ENCODE measurements at places on chromosomes 1 and 21.

DNA sequence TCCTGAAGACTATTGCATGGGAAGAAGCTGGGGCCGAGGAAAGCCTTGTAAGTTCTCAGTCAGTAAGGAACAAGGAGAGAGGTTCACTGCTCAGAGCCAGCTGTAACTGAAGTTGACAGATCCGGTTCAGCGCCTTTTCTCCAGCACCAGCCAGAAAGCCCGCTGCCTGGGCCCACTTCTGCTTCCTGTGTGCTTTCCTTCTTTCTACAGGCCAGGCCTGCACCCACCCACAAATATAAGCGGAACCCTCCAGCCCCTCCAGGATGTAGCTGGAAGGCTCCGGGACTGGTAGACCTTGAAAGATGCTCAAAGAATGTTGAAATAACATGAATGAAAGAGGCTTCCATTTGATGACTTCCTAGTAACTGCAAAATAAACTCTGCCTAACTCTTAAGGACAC, 38.8 kb downstream of the PARP1 start:
- DNase-seq = no peak

- peak; percentile 80 for DNase-seq
These were observed 4.1 kb upstream of the TFAP2E start for GRCh38 chr1:35568975-35569395.

DNA sequence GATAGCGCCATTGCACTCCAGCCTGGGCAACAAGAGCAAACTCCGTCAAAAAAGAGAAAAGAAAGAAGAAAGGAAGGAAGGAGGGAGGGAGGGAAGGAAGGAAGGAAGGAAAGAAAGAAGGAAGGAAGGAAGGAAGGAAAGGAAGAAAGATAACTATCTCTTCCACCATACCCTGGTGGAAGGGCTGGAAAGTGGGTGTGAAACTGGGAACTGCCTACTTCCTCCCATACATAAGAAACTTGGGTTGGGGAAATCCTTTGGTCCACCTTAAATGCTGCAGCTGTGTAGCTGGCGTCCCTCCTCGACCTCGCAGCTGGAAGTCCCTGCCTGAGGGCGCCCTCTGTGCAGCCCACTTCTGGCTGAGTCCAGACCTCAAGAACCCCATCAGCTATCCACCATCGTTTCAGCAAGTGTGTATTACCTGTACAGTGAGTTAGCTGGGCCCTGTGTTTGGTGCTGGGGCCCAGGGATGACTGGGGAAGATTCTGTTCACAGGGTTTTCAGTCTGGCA, 4.6 kb upstream of the FAM167B start:
- DNase-seq = no peak

DNA sequence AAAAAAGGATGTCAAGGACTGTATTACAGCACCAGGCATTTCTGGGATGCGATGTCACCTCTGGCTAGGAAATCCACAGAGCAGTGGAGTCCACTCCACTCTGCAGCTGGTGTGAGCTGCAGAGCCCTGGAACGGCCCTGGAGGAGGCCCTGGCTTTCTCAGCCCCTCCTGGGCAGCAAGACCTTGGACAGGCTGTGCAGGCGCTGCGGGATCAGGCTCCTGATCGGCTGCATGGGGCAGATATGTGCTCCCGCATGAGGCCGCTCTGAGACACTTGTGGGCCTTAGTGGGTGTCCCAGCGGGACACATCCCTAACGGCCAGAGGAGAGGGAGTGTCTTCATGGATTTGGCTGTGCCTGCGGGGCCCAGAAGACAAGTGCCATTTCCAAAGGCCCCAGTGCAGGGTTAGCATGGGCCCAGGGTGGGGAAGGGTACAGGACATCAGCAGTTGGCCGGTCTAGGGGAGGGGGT, 6.2 kb downstream of the DNMT3L start:
- DNase-seq = peak; percentile 18

DNA sequence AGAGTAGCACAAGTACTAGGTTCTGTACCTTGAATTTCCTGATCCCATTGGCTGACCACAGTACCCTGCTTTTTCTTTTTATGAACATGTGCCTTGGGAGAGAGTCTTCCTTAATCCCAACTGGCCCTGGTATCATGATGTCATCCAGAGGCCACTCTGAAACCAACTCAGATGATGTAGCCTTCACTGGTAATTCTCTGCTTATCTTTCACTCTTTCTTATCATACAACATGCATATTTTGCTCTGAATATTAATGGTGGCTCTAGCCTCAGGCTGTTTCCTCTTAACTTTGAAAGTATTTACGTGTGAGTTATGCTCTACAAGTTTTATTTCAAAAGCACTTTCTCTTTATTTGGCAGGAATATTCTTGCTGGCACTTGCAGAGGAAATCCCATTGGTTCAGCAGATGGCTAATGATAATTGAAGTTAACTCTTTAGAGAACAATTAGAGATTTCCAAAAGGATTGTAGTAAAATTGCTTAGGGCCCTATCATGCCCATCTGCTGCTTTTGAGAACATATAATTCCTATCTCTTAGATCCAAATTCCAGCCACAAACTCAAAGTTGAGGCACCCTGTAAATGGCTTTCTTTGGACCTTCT, 86.1 kb downstream of the PTGER3 start:
- no peak for DNase-seq

- DNase-seq = no peak
These were observed 32.1 kb downstream of the SH3BGR start for GRCh38 chr21:39483917-39484316.

DNA sequence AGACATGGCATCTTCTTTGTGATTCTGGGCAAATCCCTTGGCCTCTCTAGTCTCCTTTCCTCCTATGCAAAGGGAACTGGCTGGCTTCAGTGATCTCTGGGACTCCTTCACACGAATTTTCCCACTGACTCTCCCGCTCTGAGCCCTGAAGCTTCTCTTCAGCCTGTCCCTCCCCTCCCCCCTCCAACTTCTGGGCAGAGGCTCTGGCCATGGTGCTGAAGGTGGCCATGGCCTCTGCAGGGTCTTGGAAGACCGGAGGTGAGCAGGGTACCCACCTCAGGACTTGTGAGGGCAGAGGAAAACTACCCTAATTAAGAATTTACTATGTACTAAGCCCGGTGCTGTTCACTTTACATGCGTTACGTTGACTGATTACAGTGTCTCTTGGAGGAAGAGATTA, 29.4 kb upstream of the POU3F1 start:
- DNase-seq = no peak

- DNase-seq = no peak
These were observed 6.7 kb upstream of the ANKRD65 start for GRCh38 chr1:1427820-1428148.

DNA sequence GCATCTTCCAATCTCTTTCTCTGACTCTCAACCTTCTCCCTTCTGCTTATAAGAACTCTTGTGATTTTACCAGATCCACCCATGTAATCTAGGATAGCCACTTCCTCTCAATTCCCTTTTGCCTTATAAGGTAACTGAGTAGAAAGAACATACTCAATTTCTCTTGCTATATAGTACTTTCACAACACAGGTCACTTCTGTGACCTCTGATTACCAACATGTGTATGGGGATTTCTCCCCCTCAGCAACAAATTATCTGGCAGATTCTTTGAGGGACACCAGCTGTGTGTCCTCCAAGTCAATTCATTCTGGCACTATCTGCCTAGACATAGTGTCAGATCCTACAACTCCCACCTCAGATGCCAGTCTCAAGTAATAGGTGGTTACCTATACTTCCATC, 62.5 kb downstream of the IL23R start:
- DNase-seq = no peak

DNA sequence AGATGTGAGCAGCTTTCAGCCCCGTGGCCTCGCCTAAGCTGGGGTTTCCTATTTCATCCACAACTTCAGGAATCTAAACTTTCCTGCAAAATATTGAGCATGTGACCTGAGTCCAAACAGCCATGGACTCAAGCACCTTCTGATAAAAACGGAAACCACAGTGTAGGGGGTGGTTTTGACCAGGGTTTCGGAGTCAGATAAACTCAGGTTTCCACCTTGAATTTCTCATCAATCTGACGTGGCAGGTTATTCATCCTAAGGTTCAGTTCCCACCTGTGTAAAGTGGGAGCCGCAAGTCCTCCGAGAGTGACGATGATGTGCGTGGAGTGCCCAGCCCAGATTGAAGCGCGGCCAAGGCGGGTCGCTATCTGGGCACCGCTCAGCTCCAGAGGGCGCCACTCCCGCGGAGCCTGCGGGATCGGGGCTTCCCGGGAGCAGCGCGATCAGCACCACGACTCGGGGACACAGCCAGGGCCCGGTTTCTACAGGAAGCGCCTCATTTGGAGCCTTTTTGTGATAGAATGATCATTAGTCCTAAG, 871 bp upstream of the ETS2 start:
- DNase-seq = peak; percentile 81

DNA sequence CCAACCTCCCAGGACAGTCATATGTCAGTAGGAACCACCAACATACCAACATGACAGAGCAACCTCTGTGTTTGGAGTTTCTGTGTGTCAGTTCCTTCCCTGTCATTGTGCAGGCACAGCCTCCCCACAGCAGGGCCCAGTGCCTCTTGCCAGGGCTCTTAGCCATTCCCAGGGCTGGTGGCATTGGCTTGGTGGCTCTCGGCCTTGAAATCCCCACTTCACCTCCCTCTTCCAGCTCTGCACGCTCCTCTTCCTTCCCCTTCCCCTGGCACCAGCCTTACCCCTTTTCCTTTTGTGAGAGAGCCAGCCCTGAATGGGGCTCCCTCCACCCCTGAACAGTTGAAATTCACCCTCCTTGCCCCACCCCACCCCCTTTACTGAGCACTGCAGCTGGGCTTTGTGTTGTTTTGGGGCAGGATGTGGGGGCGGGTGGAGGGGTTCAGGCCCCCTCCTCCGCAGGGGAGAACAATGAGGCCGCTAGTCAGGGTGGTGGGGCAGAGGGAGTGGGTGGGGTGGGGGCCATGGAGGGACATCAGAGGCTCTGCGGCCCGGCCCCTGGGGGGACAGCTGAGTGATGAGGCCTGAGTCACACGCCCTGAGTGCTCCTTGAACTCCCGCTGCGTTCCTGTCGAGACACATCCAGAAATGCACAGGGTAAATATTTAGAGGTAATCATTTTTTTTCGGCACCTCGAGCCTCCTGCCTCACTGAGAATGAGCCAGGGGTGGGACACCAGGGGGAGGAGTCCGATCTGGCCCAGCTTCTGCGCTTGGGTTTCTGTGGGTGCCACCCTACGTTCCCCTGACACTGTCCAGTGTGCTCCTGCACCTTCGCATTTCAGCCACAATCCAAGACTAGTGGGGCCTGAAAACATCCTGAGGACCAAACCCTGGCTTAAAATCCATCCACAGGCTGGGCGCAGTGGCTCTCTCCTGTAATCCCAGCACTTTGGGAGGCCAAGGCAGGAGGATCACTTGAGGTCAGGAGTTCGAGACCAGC, 28.6 kb downstream of the LGR6 start:
- DNase-seq = no peak

- no peak for DNase-seq
These were observed 49.8 kb downstream of the SLC45A1 start for GRCh38 chr1:8367571-8368194.

- no peak for DNase-seq
These were observed 28.6 kb upstream of the DISC1 start for GRCh38 chr1:231597971-231598370.

- no peak for DNase-seq
These were observed 22.1 kb downstream of the INSL5 start for GRCh38 chr1:66778969-66779368.

DNA sequence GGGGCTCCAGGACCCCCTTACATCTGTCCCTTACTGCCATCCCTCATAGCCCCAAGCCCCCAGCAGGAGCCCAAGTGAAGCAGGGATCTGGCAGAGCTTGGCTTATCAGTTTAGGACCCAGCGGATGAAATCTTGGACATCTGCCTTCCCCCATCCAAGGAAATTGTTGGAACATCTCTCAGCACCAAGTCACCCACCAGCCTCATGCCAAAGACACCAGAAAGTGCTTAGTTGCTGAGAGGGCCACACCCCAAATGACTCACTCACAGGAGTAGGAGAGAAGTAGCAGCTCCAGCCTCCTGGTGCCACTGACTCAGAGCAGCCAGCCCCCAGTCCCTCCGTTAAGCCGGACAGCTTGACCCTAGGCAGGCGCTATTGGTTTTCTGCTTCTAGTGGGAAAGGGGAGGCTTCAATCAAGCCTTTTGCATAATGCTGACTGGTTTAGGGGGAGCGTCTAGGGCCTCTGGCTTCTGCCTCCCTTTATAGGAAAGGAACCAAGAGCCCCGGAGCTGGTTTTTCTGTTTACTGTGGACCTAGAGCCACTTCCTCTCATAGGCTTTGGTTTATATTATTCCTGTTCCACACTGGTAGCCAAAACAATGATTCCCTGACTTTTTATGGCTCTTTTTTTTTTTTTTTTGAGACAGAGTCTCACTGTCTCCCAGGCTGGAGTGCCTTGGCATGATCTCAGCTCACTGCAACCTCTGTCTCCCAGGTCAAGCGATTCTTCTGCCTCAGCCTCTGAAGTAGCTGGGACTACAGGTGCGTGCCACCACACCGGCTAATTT, 114.2 kb upstream of the IPO9 start:
- DNase-seq = no peak

DNA sequence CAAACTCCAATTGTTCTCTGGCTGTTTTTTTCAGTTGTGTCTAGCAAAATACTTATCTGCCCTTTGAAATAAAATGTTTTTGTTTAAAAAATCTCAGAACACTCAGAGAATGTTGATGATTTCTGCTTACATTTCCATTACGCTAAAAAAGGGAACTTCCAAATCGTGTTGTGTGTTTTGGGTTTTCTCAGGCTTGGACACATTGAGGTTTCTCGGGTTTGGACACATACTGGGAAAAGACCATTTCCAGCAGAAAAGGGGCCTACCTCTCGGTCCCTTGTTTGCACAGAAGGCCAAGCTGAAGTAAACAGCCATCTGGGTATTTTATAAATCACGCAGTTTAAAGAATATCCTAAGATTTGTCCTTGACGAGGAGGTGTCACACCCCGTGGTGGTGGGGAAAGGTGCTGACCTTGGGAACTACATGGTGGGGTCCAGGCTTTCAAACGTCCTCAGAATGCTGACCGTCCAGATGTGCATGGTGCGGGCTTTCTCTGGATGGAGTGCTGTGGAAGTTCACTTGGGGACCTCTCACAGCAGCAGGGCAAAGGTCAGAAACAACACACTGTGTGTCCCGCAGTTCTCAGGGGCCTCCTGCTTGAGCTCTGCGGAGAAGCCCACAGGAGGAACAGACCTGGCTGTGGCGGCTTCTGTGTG, 67.8 kb downstream of the SLC37A1 start:
- no peak for DNase-seq

DNA sequence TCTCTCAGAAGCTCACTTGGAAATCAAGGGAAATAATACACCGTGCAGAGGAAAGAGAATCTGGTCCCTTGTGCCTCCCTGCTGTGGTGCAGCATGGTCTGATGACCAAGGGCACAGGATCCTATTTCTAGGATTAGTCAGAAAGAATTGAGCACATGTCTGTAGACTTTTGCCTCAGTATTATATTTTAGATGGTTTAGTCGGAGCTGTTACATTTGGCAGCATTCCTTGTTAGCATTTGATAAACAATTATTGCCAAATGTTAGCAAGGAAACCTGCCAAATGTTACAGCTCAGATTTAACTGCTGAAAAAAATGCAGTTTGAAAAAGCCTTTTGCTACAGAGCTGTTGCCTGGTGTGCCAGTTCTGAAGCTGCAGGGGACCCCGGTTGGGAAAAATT, 183.5 kb upstream of the DPYD start:
- DNase-seq = no peak
